Bronchial epithelial cell (primary cell): ENCODE measurements at places on chromosomes 12 and 14.

GRCh38 chr14:87935886-87936285 lies 57.1 kb downstream of the GALC start:
- DNase-seq: no peak

DNA sequence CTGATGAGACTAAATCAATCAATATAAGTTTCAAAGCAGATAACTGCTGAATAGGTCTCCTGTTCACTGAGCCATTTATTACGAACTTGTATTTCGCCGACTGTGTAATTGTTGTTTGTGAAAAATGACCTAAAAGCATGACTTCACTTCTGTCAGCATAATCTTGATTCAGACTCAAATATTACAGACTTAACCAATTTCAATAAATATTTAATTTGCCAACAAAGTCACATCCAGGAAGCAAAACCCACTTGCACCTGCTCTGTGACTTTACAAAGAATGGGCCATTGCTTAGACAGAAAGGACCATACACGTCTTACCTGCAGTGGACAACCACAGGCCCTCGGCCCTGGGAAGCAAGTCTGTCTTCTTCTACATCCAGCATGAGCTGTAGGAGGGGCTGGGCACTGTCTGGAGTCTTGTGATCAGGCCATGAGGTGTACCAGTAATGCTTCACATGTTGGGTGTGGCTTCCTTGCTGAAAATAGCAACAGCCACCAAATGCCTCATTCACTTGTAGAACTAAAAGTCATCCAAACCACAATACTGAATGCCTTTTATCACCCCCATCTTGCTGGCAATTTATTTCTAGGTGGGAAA lies 23.5 kb upstream of the PTPRB start:
- peak; percentile 78 for DNase-seq

DNA sequence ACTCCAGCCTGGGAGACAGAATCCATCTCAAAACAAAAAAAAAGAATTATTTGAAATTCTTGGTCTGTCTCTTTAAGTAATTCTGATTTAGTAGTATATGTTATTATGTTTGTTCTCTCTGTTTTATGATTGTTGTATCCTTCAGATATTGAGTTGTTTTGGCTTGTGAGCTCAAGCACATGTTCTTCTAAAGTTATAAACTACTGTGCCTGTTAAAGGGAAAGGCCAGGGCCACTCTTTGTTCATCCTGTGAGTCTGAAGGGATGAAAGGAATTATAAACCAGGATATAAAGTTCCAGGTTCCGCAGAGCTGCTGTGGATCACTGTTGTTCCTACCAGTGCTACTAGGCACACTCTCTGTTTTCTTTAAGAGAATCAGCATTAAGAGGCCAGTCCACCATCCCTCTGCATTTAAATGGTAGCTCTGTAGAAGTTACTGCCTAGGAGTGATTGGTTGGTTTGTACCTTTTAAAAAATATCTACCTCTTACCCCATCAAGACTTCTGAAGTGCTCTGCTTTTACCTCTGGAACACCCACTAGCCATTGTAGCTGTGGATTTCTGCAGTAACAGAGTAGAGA lies 14.1 kb downstream of the TMTC3 start:
- no peak for DNase-seq

- DNase-seq: no peak
These were observed 236.1 kb downstream of the C12orf50 start for GRCh38 chr12:87793131-87793530.

DNA sequence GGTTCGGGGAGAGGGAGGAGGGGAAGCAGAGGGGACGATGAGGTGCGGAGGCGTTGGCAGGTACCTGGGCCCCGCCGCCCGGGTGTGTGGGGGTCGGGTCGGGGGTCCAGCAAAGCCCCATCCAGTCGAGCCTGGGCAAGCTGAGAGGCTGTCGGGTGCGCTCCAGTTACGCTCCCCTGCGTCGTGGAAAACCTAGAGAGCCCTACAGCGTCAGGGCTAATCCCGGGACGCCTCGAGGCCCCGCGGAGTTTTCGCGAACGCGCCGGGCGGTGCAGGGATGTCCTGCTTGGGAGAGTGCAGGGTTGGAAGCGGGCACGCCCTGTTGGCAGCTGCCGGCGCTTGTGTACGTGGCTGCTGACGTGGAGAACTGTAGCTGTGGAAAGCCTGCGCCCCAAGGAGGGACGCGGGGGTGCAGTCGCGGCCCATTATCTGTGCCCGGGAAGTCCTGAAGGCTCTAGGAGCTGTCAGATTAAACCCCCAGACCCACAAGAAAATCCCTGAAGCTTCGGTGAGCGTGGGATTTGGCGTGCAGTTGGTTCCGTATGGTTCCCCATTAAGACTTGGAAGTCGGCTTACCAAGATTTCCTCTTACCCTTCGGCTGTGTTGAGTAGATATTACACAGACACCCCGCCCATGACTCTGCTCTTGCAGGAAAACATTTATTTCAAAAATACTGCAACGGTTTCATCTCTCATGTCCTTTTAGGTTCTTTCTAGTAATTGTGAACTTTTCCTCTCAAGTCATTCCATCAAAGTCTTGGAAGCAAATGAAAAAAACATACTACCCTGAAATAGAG lies 11.3 kb upstream of the SLC38A2 start:
- DNase-seq: peak; percentile 81

GRCh38 chr12:107670999-107671643 lies 14.5 kb upstream of the PWP1 start:
- DNase-seq: peak; percentile 25

GRCh38 chr12:69027411-69027881 lies 94.5 kb upstream of the CPM start:
- DNase-seq: peak; percentile 86

- no peak for DNase-seq
These were observed 147.3 kb downstream of the PPM1H start for GRCh38 chr12:62787611-62788010.

GRCh38 chr12:19648591-19648990 lies 209.3 kb downstream of the AEBP2 start:
- DNase-seq: no peak
